ENCODE measurements at places on chromosomes 7 and 10.

DNA sequence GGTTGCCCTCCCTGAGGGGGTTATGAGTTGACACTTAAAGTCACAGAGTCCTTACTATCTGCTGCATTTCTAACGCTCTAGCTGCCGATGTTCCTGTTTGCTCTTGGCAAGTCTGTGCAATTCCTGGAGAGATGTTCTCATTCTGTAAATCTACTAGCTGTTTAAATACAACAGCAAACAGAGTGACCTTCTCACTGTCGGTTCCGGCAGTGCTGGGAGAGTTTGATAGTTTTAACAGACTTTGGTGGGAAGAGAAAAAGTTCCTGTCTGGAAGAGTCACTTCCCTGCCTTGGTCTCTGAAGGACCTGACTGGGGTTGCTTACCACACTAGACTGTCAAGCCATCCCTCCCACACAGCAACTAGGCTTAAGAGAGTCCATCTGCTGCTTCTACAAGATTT is 63.3 kb upstream of the ELMO1 start:
- DNase-seq, result no peak

DNA sequence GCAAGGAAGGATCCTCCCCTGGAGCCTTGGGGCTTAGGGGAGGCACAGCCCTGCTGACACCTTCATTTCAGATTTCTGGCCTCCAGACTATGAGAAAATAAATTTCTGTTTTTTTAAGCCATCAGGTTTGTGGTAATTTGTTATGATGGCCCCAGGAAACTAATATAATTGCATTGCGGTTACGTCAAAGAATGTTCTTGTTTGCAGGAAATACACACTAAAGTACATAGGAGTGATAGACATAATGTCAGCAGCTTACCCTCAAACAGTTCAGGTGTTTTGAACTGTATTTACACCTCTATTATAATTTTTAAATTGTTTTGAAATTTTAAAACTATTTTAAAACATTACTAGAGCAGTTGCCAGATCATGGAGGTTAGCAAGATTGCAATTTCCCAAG is 12.6 kb upstream of the FHIP2A start:
- DNase-seq, result no peak

DNA sequence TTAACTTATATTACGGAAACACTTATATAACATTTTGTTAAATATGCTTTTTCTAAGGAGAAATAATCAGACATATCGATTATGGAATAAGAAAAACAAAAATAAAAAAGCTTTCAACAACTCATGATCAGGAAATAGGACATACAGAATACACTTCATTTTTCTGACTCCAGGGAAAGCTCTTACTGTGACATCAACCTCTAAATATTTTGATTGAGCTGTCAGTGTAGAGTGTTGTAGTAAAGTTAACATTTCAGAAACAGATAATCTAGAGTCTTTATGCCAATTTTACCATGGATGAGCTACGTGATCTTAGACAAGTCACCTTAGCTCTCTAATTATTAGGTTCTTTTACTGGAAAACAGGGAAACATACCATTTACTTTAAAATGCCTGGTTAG is 218.9 kb upstream of the SORCS1 start:
- no peak for DNase-seq

- DNase-seq, result no peak
Measured at GRCh38 chr7:41038211-41038610, 664.7 kb downstream of the INHBA start.

GRCh38 chr10:79420974-79421688 is 24.3 kb downstream of the ZCCHC24 start:
- DNase-seq, result no peak

GRCh38 chr10:1451362-1451888 is 285.9 kb downstream of the ADARB2 start:
- no peak for DNase-seq

DNA sequence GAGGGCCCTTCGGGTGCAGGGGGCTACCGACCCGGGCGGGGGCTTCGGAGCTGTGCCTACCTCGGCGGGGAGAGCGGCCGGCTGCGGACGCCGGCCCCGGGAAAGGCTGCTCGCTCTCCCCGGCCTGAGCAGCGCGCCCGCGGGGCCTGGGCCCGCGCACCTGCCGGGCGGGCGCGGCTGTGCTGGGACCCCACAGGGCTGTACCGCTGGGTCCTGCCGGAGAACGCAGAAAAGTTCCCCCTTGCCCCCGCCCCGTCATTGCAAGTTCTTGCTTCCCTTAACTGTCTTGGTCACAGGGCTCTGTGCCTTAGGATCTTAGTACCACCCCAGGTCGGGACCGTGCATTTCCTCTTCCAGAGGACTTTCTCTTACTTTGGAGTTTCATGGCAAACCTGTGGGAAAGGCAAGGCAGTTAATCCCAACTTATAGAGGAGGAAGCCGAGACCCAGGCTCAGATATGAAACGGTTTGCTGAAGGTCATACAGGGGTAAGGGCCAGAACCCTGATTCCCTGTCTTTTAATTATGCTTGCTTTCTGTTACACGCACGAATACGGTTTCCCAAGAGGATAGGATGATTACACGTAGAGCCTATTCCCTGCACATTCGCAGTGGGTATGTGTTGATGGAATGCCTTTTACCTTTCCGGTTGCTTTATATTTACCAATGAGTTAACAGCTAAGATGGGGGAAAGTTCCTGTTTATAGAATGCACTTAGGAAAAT is 652 bp downstream of the PCGF5 start:
- DNase-seq, result no peak

- peak; percentile 9 for DNase-seq
Measured at GRCh38 chr10:73159038-73159648, 8.7 kb downstream of the ECD start.

DNA sequence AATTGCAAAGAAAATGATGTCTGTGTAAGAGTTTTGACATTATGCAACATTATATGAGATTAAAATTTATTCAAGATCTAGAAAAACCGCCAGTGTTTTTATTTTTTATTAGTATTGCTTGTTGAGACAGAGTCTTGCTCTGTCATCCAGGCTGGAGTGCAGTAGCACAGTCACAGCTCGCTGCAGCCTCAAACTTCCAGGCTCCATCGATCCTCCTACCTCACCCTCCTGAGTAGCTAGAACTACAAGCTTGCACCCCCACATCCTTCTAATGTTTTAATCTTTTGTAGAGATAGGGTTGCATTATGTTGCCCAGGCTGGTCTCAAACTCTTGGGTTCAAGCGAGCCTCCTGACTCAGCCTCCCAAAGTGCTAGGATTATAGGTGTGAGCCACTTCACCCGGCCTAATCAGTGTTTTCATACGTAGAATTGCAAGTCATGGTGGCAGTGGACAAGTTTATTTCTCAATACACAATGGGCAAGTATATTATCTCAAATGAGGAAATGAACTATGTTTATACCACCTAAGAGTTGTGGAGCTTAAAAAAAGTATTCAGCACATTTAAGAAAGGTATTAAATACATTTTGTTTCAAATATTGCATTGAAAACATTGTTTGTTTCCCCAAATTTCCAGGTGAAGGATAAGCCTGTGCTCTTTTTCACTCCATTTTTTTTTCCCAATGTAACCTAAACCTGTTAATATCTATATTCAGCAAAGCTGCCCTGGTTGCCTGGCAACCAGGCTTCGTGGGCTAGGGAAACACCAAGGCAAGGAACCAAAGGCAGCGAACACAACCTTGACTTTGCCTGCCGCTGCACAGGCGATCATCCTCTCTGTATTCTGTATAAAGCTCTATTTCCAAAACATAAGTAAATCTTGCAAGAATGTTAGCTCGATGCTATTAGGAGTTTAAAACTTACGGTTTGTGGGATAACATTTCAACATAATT is 163.9 kb downstream of the CACNB2 start:
- peak; percentile 92 for DNase-seq

DNA sequence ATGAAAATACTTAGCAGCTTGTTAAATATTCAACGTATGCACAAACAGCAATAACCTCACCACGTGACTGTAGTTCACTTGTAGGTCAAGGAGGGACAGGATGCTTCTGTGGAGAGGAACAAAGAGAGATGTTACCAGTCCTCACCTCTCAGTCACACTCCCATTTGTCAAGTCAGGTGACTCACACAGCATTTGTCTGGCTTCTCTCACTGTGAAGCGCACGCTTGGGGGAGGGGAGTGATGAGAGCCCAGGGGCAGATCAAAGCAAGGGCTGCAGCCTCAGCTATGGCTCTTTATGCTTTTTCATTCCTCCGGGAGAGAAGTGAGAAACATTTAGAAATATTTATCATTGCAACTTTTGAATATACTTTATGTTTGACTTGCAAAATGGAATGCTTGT is 2.9 kb upstream of the RBM20 start:
- DNase-seq, result no peak

DNA sequence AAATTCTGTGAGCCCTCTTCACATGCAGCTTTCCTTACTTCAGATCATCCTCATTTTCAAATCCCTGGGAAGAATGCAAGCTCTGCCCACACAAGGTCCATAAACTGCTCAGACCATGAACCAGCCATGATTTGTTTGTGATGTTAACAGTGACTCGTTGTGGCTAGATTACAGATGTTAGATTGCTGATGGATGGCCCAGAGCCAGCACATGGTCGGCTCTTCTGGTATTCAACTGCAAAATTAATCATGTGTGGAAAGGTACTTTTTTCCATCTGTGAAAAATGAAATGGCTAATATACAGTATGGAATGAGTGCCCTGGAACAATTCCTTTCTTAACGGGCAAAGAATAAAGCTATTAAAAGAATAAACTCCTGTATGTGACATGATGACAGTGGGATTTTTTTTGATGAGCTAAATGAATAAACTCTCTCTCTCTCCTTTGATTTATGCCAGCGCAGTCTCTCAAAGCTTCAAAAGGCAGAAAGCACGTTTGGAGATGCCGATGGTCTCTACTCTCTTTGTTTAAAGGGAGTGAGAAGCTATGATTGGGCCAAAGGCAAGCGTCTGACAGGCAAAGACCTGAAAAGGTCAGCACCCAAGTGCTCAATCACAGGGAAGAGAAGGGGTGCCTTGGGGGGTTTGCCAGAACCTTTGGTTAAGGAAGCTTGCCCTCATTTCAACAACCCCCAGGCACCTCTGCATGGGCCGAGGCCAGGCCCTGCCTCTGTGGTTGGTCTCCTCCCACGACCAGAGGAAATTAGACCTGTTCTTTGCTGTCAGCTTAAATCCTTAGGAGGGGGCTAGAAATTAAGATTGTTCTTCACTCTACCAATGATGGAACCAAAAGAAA is 444.0 kb upstream of the NFE2L3 start:
- peak; percentile 78 for DNase-seq

DNA sequence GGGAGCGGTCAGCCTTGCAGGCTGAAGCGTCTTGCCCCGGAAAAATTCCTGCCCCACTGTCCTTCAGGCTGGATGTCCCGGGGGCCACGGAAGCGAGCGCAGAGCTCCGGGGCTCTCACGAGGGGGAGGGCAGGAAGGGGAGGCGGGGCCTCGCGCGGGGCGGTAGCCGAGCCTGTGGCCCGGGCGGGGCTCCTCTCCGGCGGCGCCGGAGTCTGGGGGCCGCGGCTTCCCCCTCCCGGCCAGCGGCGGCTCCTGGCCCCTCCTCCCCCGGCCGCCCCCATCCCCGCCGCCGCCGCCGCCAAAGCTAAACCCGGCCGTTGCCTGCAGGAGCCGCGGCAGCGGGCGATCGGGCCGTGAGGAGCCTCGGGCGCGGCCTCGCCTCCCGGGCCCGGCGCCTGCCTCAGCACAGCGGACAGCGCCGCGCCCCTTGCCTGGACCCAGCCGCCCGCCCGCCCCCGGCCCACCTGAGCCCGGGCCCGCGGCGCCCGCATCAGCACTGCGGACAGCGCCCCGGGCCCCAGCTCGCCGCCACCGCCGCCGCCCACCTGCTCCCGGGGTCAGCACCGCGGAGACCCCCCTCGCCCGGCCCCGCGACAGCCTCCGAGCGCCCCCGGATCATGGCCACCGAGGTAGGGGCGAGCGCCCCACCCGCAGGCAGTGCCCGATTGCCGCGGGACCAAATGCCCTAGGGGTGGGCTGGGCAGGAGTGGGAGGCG is at the start of gene GOLGA7B:
Gene GOLGA7B (plus strand): TSS at position 157 of the 716 bp plus-strand sequence. CDS start 461 bp downstream, at position 618.
- DNase-seq, result no peak

GRCh38 chr7:103314852-103315251 is 17.6 kb downstream of the PMPCB start:
- no peak for DNase-seq

DNA sequence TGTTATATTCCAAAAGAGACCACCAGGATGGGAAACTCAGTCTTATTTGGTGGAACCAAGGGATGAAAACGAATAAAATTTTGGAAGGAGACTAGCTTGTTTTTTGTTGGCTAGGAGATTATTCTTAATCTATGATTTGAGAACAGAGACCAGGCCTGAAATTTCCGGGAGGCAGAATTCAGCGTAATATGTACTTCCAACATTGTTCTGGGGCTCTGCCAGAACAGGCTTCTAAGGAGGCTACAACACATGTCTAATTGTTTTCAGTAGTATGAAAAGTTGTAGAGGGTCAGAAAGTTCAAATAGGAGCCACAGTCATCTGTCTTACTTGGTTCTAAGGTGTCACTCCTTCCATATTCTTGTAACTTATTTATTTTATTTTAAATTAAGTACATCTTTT is 1.7 kb downstream of the DDX21 start:
- DNase-seq, result no peak

DNA sequence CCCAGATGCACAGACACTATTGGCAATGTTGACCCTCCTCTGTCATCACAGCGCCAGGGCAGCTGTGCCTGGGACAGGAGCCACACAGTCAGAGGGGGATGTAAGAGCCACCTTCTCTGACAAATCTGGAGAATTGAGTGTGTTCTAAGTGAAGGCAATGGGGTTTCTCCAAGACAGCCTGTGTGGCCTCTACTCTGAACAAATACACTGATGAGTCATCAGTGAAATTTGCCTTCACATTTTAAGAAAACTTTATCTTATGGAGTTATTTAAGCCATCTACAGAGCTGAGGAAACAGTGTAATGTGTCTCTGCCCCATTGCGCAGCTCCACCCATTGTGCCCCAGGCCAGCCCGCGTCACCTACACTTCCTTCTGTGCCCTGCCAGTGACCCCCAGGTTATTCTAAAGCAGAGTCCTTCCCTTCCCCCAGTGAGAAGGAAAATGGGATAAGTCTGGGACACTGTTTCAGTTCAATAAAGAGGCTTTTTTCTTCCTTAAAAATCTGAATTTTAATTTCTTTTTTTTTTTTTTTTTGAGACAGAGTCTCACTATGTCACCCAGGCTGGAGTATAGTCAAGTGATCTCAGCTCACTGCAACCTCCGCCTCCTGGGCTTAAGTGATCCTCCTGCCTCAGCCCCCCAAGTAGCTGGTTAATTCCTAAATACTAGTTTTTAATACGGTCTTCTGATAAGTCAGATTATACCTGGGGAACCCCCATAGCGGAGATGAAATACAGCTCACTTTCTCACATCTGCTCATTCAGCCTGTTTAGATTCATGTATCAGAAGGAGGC is 21.8 kb downstream of the AKR1E2 start:
- no peak for DNase-seq

GRCh38 chr7:147145194-147145593 is 1028.6 kb downstream of the CNTNAP2 start:
- DNase-seq, result no peak
